AG08395 (cell line): ENCODE measurements at places on chromosomes 13 and 19.

DNA sequence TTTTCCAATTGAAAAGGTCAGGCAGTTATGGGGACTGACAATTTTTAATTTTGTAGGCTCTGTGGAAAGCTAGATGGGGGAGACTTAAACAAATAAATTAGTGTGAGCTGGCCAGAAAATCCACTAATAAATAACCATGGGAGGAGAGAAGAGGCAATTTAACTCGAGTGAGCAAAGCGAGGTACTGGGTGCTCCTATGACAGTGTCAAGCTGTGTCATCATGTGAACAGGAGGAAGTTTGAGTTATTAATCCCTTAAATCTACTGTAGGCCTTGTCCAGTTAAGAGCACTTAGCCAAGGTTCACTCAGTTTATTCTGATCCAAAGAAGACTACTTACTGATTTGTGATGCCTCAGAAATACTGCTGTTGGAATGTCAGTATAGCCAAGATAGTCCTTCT lies 122.8 kb downstream of the OXGR1 start:
- DNase-seq, result no peak

GRCh38 chr13:112885782-112886268 lies 83.2 kb upstream of the MCF2L start:
- DNase-seq, result peak; percentile 94

DNA sequence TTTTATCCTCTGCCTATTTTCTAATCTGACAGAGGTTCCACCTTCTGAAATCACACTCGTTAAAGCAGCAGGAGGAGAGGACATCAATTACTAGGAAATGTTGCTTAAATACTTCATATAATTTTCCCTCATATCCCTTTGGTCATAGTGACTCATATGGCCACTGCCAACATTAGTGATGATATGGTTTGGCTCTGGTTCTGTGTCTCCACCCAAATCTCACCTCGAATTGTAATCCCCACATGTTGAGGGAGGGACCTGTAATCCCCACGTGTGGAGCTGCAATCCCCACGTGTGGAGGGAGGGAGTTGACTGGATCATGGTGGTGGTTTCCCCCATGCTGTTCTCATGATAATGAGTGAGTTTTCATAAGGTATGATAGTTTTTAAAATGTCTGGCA lies 618.4 kb upstream of the SLITRK5 start:
- no peak for DNase-seq

DNA sequence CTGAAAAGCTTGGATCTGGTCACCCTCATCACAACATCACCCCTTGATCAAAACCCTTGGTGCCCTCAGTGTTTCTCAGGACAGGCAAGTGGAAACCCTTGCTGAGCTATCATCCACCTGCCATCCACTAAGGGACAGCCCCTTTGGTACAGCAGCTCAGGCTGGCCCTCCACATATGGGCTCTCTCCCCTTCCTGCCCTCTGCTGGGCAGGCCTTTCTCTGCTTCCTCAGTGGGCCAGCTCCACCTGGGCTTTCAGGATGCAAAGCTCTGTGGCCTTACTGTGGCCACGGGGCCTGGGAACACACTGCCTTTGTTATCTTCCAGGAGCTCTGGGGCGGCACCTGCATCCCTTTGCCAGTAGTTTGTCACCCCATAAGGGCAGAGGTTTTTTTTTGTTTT lies 4.9 kb downstream of the SUGP1 start:
- DNase-seq, result no peak

DNA sequence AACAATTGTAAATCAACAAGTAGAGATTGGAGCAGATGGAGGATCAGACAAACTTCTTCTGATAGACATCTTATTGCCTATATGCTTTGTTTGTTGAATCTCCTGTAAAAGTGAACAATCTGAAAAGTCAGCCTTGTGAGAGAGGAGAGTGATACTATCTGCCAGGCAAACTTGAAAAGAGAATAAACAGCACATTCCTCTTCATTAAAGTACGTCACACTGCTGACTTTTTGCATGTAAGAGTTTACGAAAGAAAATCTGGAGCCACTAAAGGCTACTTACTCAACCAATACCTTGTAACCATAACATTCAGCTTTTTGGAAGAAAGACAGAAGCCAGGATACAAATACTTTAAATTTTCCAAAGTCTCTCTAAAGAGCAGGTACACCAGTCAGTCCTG lies 42.5 kb downstream of the EDNRB start:
- DNase-seq, result no peak

DNA sequence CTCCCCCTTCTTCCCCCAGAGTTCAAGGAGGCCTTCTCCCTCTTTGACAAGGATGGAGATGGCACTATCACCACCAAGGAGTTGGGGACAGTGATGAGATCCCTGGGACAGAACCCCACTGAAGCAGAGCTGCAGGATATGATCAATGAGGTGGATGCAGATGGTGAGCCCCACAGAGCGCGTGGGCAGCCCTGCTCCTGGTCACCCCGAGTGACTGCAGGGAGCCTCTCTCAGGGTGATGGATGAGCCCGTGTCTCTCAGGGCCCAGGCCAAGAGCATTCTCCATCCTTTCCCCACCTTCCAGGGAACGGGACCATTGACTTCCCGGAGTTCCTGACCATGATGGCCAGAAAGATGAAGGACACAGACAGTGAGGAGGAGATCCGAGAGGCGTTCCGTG lies 7.0 kb downstream of the CALM3 start:
- no peak for DNase-seq

DNA sequence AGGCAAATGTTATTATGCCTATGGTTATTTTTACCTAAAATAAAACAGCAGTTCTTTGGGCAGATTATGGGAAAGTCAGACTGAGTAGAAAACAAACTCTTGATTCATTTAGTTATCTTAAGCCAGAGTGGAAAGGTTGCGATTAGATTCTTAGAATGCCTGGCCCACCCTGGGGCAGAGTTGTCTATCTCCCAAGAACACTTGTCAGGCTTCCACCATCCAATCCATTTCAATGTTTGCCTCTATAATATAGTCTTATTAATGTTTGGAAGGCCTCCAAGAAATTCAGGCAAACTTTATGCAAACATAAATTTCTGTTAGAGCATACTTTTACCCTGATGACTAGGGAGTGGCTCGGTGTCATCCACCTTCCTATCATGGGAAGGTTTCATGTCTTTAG lies 207.0 kb downstream of the SLITRK6 start:
- no peak for DNase-seq

GRCh38 chr13:85091631-85092234 lies 707.5 kb downstream of the SLITRK6 start:
- no peak for DNase-seq

GRCh38 chr13:50358231-50359040 lies 343.2 kb downstream of the KCNRG start:
- no peak for DNase-seq

GRCh38 chr13:42392716-42393572 lies 121.0 kb downstream of the AKAP11 start:
- DNase-seq, result no peak

DNA sequence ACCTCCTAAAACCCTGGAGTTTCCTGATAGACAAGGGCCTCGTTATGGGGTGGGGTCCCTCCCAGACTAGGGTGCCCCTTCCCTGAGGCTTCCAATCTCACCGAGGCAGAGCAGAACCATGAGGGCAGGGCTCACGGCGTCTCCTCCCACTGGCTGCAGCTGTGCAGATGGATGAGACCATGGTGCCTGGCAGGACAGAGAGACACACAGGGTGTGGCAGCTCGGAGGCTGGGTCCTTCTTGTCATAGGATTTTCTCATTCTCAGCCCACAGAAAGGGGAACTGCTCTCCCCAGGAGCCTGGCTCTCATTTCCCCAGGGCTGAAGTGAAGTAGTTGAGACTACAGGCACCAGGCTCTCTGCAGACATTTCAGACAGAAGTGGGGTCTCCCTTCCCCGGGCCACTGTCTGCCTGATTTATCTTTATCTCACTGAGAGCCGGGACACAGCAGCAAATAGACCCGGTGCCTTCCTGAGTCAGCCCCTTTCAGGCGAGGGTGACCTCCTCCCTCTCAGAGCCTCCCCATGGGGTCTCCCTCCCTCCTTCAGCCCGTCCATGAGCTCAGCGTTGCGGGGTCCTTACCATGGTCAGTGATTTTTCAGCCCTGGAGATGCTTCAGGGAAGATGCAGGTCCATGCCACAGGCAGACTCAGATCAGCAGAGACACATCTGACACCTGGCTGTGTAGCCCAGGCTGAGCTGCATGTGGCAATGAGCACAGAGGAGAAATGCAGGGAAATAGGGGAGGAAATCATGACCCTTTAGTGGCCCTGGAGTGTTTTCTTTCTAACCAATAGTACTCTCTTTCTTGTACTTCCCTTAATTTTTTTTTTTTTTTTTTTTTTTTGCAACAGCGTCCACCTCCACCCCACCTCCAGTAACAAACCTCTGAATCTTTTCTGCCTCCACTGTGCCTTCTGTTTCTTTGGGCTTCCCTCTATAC lies at the start of gene LILRA5:
TSS of gene LILRA5 (minus strand) at position 731 of the 942 bp plus-strand sequence. CDS start at position 584, 147 bp downstream.
- DNase-seq, result no peak

- no peak for DNase-seq
Observed at GRCh38 chr13:44030615-44031014, 150.9 kb downstream of the LACC1 start.

DNA sequence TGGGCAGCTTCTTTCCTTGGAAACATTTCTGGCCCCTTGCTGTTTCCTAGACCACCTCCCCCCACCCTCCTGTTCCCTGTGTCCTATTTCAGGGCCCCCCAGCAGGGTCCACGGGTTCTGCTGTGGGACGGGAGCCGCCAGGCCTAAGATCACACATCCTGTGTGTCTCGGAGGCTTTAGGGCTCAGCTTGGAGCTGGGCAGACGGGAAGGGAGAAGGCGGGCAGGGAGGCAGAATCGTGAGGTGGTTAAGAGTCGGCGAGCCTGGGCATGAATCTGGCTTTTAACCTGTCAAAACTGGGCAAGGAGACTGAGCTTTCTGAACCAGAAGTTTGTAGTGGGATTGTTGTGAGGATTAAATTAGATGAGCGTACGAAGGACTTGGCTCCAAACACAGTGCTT lies 4.8 kb downstream of the KCNC3 start:
- no peak for DNase-seq

DNA sequence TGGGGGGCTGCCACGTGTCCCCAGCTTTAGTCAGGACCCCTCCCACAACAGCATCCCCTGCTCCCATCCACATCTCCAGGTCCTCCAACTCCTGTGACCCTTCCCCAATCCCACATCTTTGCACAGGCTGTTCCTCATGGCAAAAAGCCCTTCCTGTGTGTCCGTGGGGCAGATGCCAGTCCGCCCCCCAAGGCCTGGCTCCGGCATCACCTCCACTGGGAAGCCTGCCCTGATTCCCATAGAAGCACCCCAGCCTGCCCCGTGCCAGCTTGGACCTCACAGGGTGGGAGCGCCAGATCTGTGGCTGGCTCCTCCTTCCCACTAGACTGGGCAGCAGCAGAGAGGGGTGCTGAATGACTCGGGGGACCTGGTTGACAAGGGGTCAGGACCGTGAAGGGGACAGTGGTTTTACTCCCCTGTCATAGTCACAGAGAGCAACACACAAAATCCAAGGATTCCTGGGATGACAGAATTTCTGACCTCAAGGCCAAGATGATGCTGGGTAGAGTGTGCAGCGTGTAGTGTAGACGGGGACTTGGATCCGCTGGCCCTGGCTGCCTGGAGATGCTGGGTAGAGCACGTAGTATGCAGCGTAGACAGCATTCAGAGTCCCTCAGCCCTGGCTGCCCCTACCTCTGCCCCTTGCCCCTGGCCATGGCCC lies 13.3 kb downstream of the KLF2 start:
- peak; percentile 4 for DNase-seq

DNA sequence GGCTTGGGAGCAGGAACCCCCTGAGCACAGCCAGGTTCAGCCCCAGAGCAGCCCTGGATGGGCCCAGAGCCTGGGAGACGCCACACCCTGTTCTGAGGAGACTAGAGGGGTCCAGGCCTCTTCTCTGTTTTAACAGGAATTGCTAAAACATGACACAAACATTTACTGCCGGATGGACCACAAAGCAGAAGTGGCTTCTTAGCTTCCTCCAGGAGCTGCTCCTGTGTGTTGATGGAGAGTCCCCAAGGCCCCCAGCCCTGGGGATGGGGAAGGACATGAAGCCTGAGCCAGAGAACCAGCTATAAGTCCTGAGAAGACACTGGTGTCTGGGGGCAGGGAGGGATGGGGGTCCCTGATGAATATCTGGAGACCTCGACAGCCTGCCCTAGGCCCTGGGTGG lies 14.6 kb downstream of the CEACAM3 start:
- DNase-seq, result no peak

- DNase-seq, result peak; percentile 18
Observed at GRCh38 chr19:21482863-21483276, 22.5 kb upstream of the ZNF429 start.

DNA sequence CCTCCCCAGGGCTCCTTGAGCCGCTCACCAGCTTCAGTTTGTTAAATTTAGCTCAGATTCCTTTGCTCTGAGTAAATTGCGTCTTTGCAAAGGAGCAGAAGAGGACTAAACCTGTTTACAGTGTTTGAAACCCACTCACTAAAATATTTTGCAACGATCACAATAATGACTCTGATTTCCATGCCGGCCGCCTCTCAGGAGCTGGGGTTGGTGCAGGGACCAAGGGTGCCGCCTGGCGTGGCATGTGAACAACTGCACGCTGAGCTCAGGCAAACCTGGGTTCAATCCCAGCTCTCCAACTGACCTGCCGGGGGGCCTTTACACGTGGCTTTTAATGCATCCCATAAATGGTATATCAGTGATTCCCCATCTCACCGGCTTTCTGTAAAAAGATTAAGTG lies 68.7 kb upstream of the CACNA1A start:
- DNase-seq, result peak; percentile 50

DNA sequence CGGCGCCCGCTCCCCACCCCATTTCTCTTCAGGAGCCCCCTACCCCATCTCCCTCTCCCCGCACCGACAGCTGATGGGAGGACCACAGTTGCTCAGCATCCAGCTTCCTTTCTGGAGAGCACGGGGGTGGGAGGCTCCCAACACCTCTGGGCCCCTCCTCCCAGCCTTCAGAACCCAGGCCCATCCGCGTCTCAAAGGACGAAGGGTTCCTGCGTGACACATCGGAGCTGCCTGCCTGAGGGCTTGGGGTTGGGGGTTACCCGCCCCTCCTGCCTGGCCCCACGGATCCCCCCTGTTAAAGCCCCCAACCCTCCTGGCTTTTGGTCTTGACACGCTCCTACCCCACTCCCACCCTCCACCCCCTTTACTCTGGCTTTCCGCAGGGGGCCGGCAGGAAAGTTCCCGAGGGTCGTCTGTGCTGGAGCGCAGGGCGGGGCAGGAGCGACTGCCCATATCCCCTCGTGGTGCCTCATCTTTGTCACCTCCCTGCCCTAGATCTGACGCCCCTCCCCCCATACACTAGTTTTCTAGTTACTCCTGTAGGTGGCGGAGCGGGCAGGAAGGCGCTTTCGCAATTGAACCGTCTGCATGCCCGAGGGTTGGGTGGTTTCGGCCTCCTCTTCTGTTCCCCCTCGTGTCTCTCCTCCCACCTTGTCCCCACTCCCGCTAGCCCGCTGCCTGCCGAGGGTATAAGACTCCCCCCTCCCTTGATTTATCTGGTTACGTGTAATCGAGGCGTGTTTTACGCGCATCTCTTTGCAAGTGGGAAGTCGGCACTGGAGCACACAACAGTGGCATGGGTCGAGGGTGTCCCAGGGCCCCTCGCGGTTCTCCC lies 924 bp downstream of the TRAPPC5 start:
- peak; percentile 86 for DNase-seq
